ENCODE measurements at places on chromosomes 16 and 17.

GRCh38 chr16:11254913-11255736 is 879 bp downstream of the SOCS1 start:
- peak overlapping the region; percentile 96 for H3K4me3 ChIP-seq
- H3K27me3 ChIP-seq: no peaks in the 10 kb centered on the region
- peaks cover 63% of the 10 kb centered on the region for H3K4me1 ChIP-seq
- DNase-seq: no peak

- no peak overlapping the region for H3K27ac ChIP-seq
- peaks cover 27% of the 10 kb centered on the region for H3K4me1 ChIP-seq
- no peak overlapping the region for H3K4me3 ChIP-seq
- peak; percentile 20 for DNase-seq
- H3K36me3 ChIP-seq: no peaks in the 10 kb centered on the region
These were observed 212.2 kb downstream of the SEC14L1 start for GRCh38 chr17:77352996-77353395.

GRCh38 chr17:66789961-66790437 is 44.9 kb upstream of the CACNG5 start:
- H3K27ac ChIP-seq: no peak overlapping the region
- H3K36me3 ChIP-seq: peaks cover 87% of the 10 kb centered on the region
- H3K4me3 ChIP-seq: no peak overlapping the region
- DNase-seq: no peak

DNA sequence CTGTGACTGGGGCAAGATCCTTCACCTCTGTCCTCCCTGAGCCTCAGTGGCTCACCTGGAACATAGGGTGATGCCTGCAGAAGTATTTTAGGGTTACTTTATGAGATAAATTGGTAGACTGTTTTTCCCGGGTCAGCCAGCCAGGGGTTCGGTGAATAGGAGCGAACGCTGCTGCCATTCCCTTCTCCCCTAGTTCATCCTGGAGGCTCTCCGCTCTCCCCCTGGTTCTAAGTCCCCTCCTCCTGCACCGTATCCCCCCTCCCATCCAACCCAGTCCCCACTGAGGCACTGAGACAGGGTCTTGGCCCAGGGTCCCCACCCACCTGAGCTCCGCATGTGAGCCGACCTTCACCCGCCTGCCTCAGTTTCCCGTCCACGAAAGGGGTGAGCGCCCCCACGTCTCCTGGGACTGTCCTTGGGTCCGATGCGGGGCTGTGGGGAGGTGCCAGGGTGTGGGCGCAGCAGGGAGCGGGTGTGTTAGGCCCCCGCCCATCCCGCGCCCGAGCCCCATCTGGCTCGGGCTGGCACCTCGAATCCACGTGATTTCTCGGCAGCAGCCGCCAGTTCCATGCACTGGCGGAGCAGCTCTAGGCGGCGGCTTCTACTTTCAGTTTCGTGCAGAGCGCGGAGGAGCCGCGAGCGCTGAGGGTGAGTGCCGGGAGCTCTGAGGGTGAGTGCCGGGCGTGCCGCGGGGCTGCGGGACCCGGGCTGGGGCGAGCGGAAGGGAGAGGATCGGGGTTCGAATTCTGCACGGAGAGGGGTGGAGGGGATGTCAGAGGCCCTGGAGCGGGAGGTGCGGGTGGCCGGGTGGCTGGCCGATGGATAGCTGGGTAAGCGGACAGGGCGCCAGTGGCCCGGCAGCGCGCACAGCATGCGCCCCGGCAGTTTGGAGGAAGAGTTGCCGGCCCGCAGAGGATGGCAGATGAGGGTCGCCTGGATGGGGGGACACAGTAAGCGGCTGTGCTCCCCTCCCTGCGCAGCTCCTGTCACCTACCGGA is at the start of gene NLRC5:
NLRC5 (plus strand) TSS at position 610 of the 998 bp plus-strand sequence. CDS start 31,156 bp downstream, outside the sequence.
- H3K36me3 ChIP-seq: peaks cover 93% of the 10 kb centered on the region
- peak; percentile 94 for DNase-seq
- H3K4me3 ChIP-seq: peak within 1 kb of the TSS; percentile 100
- H3K4me1 ChIP-seq: peaks cover 70% of the 10 kb centered on the region
- H3K27ac ChIP-seq: peak within 1 kb of the TSS; percentile 100
- no peaks in the 10 kb centered on the region for H3K27me3 ChIP-seq

GRCh38 chr17:30336369-30337171 is 2.7 kb upstream of the TMIGD1 start:
- H3K4me1 ChIP-seq: peaks cover 47% of the 10 kb centered on the region
- DNase-seq: peak; percentile 44
- no peak overlapping the region for H3K4me3 ChIP-seq
- no peaks in the 10 kb centered on the region for H3K36me3 ChIP-seq

DNA sequence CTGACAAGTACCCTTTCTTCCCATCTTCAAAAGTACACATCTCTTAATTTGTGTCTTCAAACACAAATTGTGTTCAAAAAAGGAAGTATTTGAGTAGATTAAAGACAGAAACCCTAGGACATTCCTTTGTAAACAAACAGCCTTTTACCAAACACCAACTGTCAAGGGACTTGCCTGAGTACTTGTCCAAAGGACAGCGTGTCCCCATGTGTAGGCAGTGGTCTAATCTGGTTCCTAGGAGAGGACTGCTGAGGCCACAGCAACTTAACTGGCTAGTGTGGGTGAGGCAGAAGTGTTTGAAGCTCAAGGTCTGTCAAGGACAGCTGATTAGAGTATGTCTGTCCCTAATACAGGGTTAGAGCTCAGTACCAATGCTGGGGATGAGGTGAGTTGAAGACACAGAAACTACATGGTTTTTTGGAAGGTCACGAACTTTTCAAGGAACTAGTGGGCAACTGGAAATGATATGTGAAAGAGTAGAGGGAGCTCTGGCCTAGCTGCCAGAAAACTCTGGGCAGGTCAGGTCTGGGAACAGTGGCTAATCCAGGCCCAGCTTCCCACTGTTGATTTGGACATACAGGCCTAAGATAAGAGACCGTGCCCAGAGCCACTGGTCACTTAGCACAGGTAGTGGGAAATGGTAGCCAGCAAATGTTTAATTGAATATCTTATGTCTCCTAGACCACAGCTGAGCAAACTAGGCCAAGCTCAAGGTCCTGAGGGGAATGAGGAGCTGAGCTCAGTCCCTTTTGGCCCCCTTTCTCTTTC is 10.1 kb downstream of the HMOX2 start:
- peak overlapping the region; percentile 89 for H3K27ac ChIP-seq
- peaks cover 70% of the 10 kb centered on the region for H3K4me1 ChIP-seq
- H3K4me3 ChIP-seq: no peak overlapping the region
- no peaks in the 10 kb centered on the region for H3K27me3 ChIP-seq
- peaks cover 88% of the 10 kb centered on the region for H3K36me3 ChIP-seq
- no peak for DNase-seq

GRCh38 chr17:61485067-61485775 is 33.0 kb downstream of the TBX4 start:
- no peaks in the 10 kb centered on the region for H3K36me3 ChIP-seq
- peak; percentile 16 for DNase-seq
- H3K4me3 ChIP-seq: no peak overlapping the region
- H3K27me3 ChIP-seq: no peaks in the 10 kb centered on the region

GRCh38 chr17:58585554-58585953 is 71.1 kb upstream of the MTMR4 start:
- H3K36me3 ChIP-seq: no peaks in the 10 kb centered on the region
- H3K27ac ChIP-seq: no peak overlapping the region
- no peak overlapping the region for H3K4me3 ChIP-seq
- no peak for DNase-seq
- H3K27me3 ChIP-seq: no peaks in the 10 kb centered on the region
- H3K4me1 ChIP-seq: no peaks in the 10 kb centered on the region

- no peak overlapping the region for H3K4me3 ChIP-seq
- H3K27ac ChIP-seq: no peak overlapping the region
- H3K4me1 ChIP-seq: no peaks in the 10 kb centered on the region
- H3K36me3 ChIP-seq: no peaks in the 10 kb centered on the region
- no peak for DNase-seq
These were observed 650.7 kb downstream of the CDH8 start for GRCh38 chr16:61385392-61386071.

- peaks cover 28% of the 10 kb centered on the region for H3K4me1 ChIP-seq
- H3K4me3 ChIP-seq: no peak overlapping the region
- H3K27me3 ChIP-seq: no peaks in the 10 kb centered on the region
- DNase-seq: no peak
These were observed 34.8 kb downstream of the MED13 start for GRCh38 chr17:62030264-62030663.

DNA sequence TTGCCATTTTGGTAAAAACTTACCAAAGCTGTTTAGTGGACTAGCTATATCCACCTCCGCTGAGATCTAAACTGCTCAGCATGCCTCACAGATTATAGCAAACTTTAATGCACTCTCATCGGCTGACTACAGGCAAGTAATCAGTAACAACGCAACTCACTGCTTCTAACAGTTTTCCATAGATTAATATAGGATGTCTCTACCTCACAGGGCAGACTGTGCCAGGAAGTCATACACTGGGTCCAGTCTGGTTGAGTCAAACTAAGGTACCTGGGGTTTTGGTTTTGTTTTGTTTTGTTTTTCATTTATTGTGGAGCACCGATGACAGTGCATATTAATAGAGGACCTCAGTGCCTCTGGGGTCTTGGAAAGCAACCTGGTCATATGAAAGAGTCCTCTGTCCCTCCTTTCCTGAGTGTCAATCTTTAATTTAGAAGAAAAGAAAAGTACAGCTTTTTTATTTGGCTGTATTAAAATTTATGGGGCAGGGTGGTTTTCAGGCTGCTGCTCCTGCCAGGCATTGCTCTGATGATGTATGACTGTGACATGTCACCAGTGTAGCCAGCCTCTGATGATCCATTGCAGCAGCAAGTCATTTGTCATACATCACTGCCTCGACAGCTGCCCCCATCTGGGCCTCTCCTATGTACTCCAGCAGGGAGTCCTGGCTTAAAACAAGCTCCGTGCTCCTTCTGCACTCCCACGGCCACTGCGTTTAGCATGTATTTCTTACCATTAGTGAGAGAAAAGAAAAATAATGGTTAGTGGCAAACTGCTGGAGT is 854.1 kb downstream of the KCNJ2 start:
- no peak overlapping the region for H3K4me3 ChIP-seq
- H3K4me1 ChIP-seq: no peaks in the 10 kb centered on the region
- no peaks in the 10 kb centered on the region for H3K27me3 ChIP-seq
- H3K36me3 ChIP-seq: no peaks in the 10 kb centered on the region
- H3K27ac ChIP-seq: no peak overlapping the region

GRCh38 chr17:77501101-77501566 is 360.4 kb downstream of the SEC14L1 start:
- no peaks in the 10 kb centered on the region for H3K4me1 ChIP-seq
- peaks cover 60% of the 10 kb centered on the region for H3K36me3 ChIP-seq
- no peaks in the 10 kb centered on the region for H3K27me3 ChIP-seq
- H3K4me3 ChIP-seq: no peak overlapping the region

DNA sequence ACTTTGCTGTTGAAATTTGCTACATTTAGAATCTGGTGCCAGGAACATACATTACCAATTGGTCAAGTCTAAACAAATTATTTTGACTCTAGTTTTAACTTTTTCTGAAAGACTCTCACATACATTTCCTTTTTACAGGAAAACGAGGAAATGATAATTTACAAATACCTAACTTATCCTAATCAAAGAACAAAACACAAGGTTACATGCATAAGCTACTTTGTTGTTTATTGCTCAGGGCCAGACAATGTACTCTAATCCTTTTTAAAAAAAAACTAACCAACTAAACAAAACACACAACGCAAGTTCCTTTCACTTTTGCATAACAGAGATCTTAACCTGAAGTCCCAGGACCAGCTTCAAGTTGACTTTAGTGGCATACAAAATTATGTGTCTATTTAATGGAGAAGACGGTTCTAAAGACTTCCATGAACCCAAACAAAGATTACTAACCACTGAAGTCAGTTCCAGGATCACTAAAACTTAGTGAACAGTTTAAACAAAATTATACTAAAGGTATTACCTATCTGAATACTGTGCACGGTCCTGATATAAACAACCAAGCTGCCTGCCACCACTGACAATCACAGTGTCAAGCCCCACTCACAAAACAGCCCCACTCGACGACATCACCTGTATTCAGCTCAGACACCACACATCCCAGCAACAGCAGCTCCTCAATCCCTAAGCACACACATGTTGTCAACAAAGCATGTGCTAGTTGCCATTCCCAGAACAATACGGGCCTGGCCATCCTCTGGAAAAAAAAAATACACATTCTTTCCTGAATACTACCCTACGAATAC is 1.9 kb downstream of the ZNF652 start:
- H3K36me3 ChIP-seq: peaks cover 5% of the 10 kb centered on the region
- peaks cover 56% of the 10 kb centered on the region for H3K4me1 ChIP-seq
- no peak for DNase-seq
- H3K4me3 ChIP-seq: peak overlapping the region; percentile 88

All from activated T-cell treated with anti-CD3 and anti-CD28 coated beads, Interleukin-2, amount 50 U/mL, for 24 hours (primary cell).